ENCODE measurements at places on chromosomes 12 and 14. TPM values are rescaled to one million over a fixed set of nuclear protein-coding genes. Genes with fewer than 3 reads are reported as not detected.

IFNG-AS1 gene
- polyA plus RNA-seq = 4.6 TPM

KERA gene
- not detected for polyA plus RNA-seq

DNA sequence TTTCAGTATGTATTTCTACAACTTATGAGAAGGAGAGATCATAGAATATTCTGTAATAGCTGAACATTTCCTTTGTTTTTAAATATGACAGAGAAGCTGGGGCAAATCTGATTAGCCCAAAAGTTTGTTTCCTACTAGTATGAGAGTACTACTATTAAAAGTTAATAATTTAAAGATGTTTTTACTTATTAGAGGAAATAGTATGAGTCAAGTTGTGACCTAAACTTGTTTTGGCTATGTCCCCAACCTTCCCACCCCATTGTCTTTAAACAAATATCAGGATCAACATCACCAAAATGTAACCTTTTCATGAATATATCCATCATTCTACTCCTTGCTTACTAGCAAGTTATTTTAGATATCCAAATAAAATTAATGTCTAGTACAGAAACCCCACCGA lies 10.5 kb downstream of the GNPNAT1 start:
- DNase-seq = no peak

- no peak for DNase-seq
Observed at GRCh38 chr14:60684203-60684602, 34.9 kb upstream of the SIX1 start.

CTDSP2 gene
- polyA plus RNA-seq = 57.7 TPM
